ENCODE measurements at places on chromosomes 13 and 19. TPM values are rescaled to one million over a fixed set of nuclear protein-coding genes. Genes with fewer than 3 reads are reported as not detected.

- no peak for DNase-seq
Measured at GRCh38 chr19:16899566-16900075, 10.8 kb downstream of the F2RL3 start.

DNA sequence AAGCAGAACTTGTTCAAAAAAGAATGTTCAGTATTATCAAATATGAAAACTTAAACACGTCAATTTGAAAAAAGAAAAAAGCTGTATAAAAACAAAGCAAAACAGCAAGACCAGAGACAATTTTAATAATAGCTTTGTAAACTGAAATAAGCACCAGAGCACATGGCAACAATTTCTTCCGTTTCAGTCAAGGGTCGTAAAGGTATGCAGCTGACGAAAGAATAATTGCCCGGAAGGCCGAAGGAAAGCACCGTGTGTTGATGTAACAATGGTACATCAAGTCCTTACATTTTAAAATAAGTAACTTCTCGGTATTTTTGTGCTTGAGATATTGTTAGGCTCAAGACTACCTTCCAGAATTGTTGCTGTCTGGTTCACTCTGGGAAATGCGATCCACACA, 1.7 kb downstream of the PROSER1 start:
- DNase-seq = no peak

- DNase-seq = peak; percentile 16
Measured at GRCh38 chr19:33471111-33471996, 50.2 kb downstream of the PEPD start.

Gene CCDC8
- total RNA-seq = 0.44 TPM

Gene PEG3
- 4.7 TPM for total RNA-seq
